Dorsolateral prefrontal cortex (tissue), 122 donors: ENCODE measurements at places on chromosomes 4 and X. TPM values are rescaled to one million over a fixed set of nuclear protein-coding genes. Genes with fewer than 3 reads are reported as not detected.

Gene SLC9B1
- total RNA-seq = 3.8 TPM

Gene CT45A5
- total RNA-seq = not detected

Gene TMEM156
- 0.84 TPM for total RNA-seq

Gene ETDB
- not detected for total RNA-seq

Gene CYBB
- 7.9 TPM for total RNA-seq

Gene ARHGAP36
- total RNA-seq = 1.2 TPM

Gene SHISA3
- total RNA-seq = 1.7 TPM

GRCh38 chr4:73947239-73947985 lies 34.4 kb downstream of the PF4 start:
- DNase-seq = no peak

DNA sequence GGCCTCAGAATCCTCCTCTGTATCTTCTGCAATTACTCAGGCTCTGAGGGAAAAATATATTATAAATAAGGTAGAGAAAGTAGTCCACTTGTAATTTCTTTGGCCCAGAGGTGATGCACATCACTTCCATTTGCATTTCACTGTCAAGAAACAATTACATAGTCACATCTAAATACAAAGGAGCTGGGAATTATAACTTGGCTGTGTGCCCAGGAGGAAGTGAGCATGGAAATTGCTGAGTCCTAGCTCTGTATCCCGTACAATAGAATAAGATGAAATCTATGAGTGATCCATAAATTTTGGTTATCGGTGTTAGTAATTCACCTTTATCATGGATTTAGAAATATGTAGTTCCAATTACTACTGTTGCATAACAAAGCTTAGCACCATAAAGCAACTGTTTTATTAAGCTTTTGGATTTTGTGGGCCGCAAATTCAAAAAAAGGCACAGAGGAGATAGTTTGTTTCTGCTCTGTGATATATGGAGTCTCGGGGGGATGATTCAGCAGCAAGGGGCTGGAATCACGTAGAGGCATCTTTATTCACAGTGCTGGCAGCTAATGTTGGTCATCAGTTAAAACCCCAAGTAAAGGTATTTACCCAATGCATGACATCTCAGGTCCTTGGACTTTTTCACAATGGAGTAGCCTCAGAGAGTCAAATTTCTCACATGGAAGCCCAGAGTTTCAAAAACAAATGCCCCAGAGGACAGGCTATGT lies 241.4 kb upstream of the GALNT7 start:
- DNase-seq = no peak

DNA sequence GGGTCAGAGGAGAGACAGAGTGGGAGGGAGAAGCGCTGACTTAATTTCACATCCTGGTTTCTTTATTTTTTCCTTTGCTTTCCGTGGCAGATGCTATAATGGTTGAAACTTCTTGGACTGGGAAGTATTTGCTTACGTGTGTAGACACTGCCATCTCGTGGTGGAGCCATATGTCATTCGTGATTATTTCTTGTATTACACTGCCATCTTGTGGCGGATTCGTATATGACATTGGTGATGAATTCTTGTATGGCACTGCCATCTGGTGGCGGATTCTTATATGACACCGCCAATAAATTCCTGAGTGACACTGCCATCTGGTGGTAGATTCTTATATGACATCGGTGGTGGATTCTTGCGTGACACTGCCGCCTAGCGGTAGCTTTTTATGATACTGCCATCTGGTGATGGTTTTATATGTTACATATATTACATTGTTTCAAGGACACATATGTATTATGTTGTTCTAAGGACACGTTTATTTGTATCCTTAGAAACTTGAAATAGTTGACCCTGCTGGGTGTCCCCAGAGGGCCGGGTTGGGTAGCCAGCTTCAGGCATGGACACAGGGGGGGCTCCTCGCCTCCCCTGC lies 37.3 kb upstream of the CLCN4 start:
- peak; percentile 63 for DNase-seq

- no peak for DNase-seq
Measured at GRCh38 chr4:131450572-131451209, 1698.4 kb upstream of the PCDH10 start.

- DNase-seq = no peak
Measured at GRCh38 chrX:2608638-2609430, 82.3 kb upstream of the CD99 start.

DNA sequence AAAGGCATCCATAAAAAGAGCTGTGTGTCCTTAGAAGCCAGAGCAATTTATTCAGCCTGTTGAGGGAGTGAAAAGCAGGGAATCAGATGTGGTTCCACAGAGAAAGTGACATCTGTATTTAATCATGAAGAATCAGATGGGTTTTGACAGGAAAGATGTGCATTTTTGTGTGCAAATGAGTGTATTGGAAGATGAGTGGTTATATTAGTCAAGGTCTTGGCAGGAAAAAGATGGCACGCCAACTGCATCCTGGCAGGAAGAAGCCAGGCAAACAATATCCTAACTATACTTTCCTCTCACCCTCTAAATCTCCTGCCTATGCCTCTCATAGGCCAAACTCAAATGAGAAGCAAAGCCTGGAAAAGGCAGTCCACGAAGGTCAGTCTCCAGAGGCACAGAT lies 59.1 kb downstream of the SCFD2 start:
- DNase-seq = no peak

- DNase-seq = no peak
Measured at GRCh38 chr4:94345266-94345665, 2.6 kb upstream of the HPGDS start.

- DNase-seq = no peak
Measured at GRCh38 chr4:30718021-30718542, 2.1 kb upstream of the PCDH7 start.

DNA sequence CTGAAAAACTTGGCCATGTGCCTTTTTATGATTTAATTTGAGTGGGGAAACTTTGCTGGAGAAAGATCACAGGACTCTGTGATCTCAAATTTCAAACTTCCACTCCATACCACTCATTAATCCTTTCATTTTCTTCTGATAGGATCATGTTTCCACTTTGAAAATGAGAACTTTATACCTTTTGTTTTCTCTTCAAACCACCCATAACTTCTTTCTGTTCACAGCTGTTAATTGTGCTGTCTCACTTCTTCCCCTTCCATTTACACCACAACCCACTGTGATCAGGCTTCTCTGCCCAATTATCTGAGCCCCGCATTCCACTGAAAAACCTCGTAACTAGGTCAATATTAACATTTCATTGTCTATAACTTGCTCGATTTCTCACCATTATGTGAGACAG lies 47.0 kb upstream of the ARSJ start:
- no peak for DNase-seq

- DNase-seq = no peak
Measured at GRCh38 chr4:41746440-41747229, 1.9 kb downstream of the PHOX2B start.

DNA sequence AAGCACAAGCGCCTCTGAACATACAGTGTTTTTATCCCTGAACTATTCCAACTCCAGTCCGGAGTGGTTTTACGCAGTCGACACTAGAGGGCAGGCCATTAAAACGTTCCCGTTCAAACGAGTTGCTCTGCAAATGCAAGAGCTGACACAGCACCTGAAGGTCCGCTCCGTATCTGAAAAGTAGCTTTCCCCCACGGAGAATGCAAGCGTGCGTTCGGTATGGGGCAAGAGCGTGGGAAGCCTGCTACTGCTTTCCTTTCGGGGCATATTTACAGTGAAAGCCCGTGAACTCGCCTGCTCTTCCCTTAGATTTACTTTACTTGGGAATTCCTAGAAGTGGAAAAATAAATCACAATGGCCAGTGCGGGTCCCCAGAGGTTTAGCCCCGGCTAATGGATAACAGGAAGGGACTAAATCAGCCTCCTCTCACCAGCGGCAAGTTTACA lies 190.8 kb downstream of the TSPAN5 start:
- peak; percentile 39 for DNase-seq

GRCh38 chrX:118350221-118350620 lies 4.3 kb downstream of the WDR44 start:
- DNase-seq = no peak
